ENCODE measurements at places on chromosomes 2 and 18.

DNA sequence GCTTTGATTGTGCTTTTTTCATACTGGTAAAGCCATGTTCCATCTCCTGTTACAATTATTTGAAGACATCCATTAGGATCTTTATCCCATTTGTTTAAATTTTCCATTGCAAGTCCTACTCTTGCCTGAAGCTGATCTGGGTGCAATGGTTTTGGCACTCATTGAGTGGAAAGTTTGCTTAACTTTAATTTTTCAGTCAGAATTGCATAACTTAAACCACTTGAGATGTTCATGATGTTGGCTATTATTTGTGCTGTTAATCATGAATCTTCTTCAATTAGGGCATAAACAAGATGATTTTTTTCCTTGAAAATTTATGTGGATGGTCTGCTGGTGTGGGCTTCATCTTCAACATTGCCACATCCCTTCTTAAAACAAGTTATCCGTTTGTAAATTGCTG is 180.1 kb downstream of the ST6GAL2 start:
- DNase-seq = no peak

DNA sequence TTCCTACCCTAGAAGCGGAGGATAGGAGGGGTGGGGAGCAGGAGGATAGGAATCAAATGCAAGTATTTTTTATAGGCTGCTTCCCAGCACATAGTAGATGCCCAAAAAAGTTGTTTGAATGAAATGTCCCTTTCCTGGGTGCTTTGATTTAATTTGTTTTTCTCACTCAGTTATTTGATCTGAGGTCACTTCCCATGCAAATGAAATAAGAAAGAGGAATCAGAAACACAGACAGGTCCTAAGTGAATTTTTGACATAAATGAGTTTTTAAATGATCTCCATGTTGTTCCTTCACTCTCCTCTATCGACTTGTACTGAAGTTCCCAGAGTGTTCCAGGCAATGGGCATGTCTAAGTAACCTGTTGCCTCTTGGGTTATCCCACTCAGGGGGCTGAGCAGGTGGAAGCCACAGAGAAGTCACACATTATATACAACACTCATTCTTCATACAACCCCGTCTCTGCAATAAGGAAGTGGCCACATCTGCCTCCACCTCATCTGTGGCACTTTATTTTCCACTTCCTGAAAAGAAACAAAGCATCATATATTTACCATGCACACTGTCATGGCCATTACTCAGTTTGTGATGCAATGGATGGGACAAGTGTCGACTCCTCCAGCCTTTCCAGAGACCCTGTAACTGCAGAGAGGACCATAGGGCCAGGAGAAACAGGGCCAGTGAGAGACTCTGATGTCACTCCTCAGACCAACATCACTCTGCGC is 81.9 kb upstream of the ZNF397 start:
- DNase-seq = no peak

GRCh38 chr18:51490417-51490816 is 292.9 kb upstream of the MEX3C start:
- DNase-seq = no peak

DNA sequence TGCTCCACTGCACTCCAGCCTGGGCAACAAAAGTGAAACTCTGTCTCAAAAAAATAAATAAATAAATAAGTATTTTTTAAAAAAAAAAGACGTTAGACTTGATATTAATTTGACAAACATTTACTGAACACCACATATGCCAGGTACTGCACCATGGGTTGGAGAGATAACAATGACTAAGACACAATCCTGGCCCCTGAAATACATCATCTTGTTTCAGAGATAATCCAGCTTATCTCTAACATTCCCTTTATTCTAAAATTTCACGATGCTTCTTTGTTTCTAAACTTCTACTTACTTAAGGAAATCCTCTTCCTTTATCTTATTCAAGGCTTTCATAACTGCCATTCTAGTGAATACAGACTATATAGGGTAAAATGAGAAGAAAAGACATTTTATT is 55.0 kb upstream of the PEX13 start:
- DNase-seq = no peak

DNA sequence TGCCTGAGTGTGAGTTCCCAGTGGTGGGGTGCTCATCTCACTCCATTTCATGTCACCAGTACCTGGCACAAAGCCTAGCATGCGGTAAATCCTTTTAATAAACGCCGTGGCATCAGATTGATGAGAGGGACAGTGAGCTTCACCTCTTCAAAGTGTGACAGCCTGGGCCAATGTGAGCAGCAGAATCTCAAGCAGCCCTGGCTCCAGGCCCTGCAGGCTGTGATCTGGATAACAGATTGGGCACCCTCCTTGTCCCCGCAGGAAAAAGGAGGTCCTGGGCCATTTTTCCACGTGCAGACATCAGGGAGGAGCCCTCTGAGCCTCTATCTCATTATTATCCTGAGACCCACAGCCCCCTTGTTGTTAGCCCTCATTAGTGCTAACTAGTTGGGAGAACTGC is 34.8 kb downstream of the TET3 start:
- no peak for DNase-seq

DNA sequence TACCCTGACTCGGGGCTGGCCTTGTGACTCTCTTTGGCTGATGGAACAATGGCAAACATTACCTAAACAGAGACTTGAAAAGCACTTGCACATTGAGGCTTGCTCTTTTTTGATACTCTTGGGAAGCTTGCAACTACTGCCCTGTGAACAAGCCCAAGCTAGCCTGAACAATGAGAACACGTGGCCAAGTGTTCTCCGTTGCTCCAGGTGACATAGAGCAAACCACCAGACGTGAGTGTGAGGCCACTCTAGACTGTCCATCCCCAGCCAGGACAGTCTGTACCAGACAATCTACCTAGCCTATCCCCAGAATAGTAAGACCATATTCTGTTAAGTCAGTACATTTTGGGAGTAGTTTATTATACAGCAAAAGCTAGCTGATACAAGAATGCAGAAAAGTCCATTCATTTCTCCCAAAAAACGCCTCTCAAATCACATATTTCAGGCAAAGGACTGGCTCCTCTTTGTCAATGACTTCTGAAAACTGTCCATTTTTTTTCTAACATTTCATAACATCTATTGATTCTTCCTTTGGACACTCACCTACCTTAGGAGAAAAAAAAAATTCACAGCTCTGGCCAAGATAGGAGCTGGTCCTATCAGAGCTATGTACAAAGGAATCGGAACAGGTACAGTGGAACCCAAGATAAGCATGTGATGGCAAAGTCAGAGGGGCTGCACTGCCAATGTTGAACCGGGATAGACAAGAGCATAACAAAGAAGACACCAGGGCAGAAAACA is 142.1 kb upstream of the PKDCC start:
- DNase-seq = no peak

GRCh38 chr18:63051928-63052327 is 267.6 kb downstream of the BCL2 start:
- DNase-seq = no peak

Data from WERI-Rb-1 (cell line).